Kidney (tissue), 22 donors: ENCODE measurements at places on chromosomes 16 and 17.

DNA sequence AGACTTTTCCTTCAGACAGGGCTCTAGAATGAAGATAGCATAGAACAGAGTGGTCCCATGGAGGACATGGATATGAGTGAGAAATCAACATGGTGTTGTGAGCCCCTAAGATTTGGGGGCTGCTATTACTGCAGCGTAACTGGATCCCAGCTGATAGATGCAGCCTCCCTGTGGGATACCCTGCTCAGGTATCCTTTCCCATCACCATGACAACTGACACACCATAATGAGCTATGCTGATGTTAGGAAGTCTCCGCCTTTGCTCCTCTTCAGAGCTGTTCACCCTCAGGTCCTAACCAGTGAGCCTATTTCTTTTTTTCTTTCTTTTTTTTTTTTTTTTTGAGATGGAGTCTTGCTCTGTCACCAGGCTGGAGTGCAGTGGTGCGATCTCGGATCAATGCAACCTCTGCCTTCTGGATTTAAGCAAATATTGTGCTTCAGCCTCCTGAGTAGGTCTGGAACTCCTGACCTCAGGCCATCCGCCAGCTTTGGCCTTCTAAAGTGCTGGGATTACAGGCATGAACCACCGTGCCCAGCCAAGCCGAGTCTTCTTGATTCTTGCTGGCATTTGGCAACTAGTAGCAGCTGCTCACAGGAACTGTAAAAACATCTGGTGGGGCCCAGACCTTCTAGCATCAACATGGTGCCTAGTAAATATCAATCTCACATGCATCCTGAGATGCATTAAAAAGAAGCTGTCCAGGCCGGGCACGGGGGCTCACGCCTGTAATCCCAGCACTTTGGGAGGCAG is 17.1 kb downstream of the STX4 start:
- no peak for DNase-seq

- no peak for DNase-seq
Measured at GRCh38 chr17:5700745-5701144, 116.4 kb upstream of the NLRP1 start.

DNA sequence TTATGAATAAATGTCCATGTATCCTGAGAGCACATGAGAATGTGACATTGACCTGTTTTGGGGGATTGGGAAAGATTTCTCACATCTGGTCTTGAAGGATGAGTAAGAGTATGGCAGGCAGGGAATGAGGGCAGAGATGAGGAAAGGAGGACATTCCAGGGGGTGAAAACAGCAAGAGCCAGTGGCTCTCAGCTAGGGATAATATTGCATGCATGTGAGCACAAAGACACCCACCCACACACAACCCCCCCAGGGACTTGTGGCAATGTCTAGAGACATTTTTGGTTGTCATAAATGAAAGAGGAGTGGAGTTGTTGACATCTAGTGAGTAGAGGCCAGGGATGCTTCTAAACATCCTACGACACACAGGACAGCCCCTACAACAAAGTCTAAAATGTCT is 6.0 kb downstream of the MYO1D start:
- DNase-seq = no peak

DNA sequence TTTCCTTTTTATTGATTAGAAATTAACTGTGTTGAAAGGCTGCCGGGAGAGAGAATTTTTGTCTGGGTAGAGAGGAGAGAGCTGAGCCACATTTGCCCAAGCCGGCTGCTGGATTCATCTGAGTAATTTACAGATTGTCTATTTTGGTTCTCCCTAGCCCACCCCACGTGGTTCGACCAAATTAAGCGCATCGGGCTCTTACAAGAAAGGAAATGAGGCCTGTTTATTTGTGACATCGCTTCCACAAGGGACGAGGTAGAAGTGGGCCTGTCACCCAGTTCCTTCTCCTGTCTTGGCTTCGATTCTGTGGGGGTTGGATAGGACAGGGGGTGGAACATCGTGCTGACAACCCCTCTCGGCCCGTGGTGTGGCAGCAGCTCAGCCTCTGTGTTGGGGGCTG is 42.9 kb downstream of the SYT17 start:
- no peak for DNase-seq
